ENCODE measurements at places on chromosomes 3 and 15.

GRCh38 chr15:53982071-53982680 is 3.9 kb downstream of the UNC13C start:
- DNase-seq, result no peak

DNA sequence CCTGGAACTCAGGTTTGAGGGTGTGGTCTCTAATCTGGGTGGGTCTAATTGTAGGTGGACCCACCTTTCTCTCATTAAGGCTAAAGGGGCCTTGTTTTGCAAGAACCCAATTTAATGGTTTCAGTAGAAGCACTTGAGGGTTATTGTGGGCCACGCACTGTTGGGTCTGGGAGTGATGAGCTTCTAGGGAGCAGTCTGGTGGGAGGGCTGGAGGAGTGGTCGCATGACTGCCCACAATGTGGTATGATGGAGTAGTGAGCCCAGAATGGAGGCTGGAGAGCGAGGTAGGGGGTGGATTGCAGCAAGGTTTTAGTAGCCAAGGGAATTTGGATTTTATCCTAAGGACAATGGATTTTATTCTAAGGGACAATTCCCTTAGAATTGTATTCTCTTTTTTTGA is 2.7 kb downstream of the TATDN2 start:
- DNase-seq, result no peak

- peak; percentile 23 for DNase-seq
Observed at GRCh38 chr3:28575100-28575745, 226.6 kb upstream of the AZI2 start.

- no peak for DNase-seq
Observed at GRCh38 chr3:17626395-17626794, 116.0 kb downstream of the TBC1D5 start.

DNA sequence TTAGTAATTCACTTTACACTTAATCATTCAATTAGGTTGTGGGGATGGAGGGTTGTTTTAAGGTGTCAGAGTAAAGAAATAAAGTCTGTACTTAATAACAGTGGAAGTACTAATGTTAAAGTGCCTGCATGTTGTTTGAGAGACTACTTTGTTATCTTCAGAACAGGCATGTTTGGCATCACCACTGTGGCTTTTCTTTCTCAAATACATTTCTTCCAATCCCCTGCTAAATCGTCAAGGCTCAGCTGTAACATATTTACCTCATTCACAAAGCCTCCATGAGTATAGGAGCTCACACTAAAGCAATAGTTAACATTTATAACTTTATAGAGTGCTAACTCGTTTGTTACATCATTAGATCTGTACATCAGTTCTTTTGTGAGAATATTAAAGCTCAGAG is 2.6 kb downstream of the TIMMDC1 start:
- DNase-seq, result no peak

DNA sequence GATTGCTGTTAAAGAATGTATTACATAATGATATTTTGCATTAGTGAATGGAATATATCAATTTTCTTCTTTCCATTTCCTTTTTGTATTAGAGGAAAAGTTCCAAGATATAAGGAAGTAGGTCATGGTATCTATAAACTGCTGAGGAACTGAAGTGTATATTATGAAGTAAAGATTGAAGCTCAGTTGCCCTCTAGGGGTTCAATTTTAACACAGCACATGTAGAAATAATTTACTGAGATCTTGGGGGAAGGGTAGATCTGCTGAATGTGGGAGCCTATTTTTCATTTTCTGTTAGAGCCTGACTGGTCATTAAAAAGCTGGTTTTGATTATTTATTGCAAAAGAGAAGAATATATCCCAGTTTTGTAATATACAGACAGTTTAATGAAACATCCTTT is 45.2 kb downstream of the CMC1 start:
- DNase-seq, result no peak

DNA sequence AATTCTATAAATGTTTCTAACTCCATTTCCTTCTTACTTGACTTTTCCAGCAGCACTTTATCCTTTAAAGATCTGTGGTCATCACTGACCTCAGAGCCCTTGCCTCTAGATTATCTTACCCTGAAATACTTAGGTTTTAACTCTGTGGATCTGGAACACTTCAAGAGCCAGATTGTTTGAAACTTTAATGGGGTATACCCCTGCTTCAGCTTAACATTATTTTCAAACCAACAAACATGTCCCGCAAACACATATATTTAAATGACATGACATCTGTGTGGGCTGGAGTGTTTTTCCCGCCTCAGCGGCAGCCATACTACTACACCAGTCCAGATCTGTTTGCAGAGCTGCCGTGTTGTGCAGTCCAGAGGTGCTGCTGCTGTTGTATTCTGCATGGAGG is 252.0 kb upstream of the TPM1 start:
- DNase-seq, result no peak

GRCh38 chr3:194814878-194815357 is 129.2 kb downstream of the FAM43A start:
- no peak for DNase-seq

DNA sequence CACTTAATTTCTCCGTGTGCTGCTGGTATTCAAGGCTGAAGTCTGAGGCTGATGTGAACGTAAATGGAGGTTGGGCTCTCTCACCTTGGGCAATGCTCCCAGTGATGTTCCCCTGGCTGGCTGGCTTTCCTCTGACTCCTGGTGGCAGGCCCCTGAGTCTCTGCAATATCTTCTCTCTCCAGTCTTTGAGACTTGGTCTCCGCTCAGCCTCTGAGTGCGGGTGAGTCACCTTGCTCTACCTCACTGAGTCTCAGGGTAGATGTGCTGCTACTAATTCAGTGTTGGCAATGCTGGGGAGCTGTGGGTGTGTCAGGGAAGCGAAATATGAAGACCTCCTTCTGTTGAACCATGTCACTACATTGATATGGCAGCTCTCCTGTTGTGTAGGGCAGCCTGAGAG is 31.3 kb upstream of the TRIM59 start:
- no peak for DNase-seq

GRCh38 chr3:186787642-186788481 is 4.5 kb downstream of the EIF4A2 start:
- DNase-seq, result no peak

- no peak for DNase-seq
Observed at GRCh38 chr15:36658898-36659639, 79.6 kb downstream of the CDIN1 start.

DNA sequence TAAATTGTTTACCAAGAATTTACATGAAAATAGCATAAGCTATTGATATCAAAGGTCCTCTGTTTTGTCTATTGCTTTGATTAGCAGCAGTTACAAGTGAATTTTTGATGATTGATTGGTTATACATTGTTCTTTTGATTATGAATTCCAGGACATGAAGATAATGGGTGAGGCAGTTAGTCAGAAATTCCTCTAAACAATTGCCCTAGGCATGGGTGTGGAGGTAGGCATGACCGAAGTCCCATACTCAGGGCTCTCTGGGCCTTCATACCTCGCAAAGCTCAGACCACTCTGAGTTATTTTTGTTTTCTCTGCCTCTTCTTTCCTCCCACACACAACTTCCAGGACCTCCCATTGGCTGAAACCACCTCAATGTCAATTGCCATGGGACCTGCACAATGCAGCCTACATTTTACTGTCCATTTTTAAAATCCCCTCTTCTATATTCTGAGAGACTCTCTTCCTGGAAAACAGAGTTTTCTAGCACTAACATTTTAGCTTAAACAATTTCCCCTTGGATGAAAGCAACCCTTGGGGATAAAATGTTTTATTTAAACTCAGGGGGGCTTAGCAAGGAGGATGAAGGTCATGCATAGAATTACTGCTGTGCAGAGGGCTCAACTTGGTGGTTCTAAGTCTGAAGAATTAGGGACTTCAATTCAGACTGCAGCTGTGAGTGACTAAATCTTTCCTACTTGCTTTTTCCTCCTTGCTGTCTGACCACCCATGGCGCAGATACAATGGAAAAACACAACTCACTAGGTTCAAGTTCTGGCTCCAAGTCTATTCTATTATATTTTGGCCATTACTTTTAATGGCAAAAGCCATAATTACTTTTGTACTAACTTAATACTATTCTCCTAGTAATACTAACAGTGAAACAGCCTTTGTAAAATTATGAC is 594.8 kb downstream of the NTRK3 start:
- DNase-seq, result no peak

All from left cardiac atrium (tissue), 4 donors.